ENCODE measurements at places on chromosomes 5 and 9.

GRCh38 chr5:83368835-83369234 is 102.7 kb upstream of the VCAN start:
- DNase-seq: peak; percentile 19

DNA sequence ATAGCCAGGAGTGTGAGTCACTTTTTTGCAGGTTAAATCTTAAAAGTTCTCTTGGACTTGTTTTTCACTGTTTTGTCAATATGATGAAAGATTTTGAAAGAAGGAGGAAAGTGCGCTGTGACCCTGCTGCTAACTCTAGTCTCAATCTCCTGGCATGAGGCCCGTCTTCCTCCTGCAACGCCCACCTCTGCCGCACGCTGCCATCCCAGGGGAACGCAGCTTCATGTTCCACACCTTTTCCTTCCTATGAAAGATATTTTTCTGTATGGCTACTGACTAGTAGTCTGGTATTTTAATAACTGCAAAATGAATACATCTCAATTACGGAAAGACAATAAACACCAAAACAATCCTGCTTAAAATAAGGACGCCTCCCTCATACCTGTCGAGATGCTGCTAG is 8.3 kb downstream of the PPIC start:
- DNase-seq: no peak

GRCh38 chr5:77869116-77869798 is 93.1 kb upstream of the TBCA start:
- DNase-seq: no peak

DNA sequence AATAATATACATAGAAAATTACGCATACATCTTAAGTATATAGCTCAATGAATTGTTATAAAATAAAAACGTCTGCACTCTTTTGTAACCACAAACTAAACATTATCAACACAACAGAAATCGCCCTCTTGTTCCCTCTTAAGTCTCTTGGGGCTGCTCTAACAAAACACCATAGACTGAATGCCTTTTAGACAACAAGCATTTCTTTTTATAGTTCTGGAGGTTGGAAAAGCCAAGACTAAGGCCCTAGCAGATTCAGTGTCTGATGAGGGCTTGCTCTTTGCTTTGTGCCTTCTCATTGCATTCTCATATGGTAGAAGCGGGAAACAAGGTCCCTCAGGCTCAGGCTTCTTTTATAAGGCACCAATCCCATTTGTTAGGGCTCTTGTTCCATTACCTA is 4.9 kb upstream of the IFNB1 start:
- no peak for DNase-seq

DNA sequence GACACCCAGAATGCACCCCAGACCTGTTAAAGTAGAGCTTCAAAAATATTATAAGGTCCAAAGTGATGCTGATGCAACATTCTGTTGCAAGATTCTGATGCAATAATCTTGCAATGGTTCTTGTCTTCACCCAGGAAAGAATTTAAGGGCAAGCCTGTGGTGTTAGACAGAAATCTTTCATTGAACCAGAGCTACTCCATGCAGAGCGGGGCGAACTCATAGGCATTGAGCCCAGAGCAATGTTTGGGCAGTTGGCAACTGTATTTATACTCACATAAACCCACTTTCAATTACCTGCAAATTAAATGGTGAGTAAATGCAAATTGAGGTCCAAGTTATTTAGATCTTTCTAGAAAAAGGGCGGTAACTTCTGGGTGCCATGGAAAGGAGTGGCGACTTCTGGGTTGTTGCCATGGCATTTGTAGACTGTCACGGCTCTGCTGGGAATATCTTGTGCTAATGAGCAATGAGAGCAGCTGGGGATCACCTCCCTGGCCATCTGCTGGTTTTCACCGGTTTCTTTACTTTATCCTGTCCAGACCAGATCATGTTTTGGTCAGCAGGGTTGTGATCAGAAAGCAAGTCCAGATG is 163.4 kb downstream of the ICE1 start:
- DNase-seq: peak; percentile 0
